ENCODE measurements at places on chromosomes 2 and 18. TPM values are rescaled to one million over a fixed set of nuclear protein-coding genes. Genes with fewer than 3 reads are reported as not detected.

Gene SPEG
- total RNA-seq = 87.2 TPM

Gene MAL
- not detected for total RNA-seq

Gene ACOXL
- total RNA-seq = not detected

Gene POTEE
- total RNA-seq = not detected

Gene C2orf81
- total RNA-seq = 3.5 TPM

Gene CFAP53
- total RNA-seq = 0.46 TPM

Gene KRTCAP3
- 0.39 TPM for total RNA-seq

Gene ZAP70
- total RNA-seq = 0.13 TPM

Gene TRAF3IP1
- 12.0 TPM for total RNA-seq

Gene CRACDL
- total RNA-seq = 0.03 TPM

Gene ST8SIA5
- not detected for total RNA-seq

Gene SCN2A
- 2.7 TPM for total RNA-seq

Gene HRH4
- total RNA-seq = 0.07 TPM

Gene TMEM17
- 2.6 TPM for total RNA-seq

Gene CIDEA
- 0.13 TPM for total RNA-seq

Gene GALNT3
- 1.8 TPM for total RNA-seq

Gene HSBP1L1
- total RNA-seq = 3.9 TPM

Gene NMUR1
- 0.07 TPM for total RNA-seq
